ENCODE measurements at places on chromosomes 13 and 19.
A peak's percentile ranks its signal among the peaks of the same experiment; 100 is the strongest.

GRCh38 chr13:48749699-48750473, 96.2 kb downstream of the CYSLTR2 start:
- DNase-seq: peak; percentile 99

GRCh38 chr13:95642028-95642621, 2.4 kb downstream of the DZIP1 start:
- DNase-seq: peak; percentile 59

DNA sequence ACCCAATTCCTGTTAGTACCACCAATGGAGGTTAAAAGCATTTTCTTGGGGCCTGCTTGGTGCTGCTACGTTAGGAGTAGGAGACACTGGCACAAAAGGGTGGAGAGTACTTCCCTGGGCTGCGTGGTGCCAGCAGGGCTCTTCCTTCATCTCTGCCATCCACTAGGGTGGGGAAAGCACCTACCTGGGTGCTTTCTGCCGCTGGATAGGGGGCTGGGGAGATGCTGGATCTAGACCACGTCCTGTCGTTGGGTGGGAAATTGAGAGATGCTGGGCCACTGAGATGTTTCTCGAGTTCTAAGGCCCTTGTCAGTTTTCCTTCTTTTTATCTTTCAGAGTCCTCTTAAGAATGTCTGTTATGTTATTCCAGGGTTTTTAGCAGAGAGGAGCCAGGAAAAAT, 6.7 kb upstream of the FCGBP start:
- DNase-seq: no peak

DNA sequence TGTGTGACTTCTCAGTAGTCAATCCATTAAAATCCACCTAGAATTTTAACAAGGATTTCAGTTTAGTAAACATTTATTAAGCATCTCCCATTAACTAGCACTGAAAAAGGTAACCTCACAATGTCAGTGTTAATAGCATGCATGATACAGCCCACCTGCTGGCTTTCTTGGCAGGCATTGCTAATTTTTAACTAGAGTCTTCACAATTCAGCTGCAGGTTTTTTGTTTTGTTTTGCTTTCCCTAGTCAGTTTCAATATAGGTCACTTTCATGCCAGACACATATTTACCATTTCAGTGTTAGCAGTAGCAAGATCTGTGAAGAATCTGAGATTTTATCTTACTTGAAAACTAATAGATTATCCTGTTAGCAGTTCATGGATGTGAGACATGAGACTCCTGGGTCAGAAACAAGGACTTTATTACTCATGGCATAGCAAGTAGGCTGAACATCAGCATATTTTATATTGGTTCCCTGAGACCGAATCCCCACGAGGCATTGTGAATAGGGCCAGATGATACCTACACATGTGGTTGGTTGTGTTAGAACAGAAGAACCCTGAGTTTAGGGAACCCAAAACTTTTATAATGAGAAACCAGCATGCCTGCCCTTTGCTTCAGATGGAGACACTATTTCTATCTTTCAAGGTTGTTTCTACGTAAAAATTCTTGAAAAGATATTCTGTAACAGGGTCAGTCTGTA, 198.0 kb upstream of the HTR2A start:
- no peak for DNase-seq

DNA sequence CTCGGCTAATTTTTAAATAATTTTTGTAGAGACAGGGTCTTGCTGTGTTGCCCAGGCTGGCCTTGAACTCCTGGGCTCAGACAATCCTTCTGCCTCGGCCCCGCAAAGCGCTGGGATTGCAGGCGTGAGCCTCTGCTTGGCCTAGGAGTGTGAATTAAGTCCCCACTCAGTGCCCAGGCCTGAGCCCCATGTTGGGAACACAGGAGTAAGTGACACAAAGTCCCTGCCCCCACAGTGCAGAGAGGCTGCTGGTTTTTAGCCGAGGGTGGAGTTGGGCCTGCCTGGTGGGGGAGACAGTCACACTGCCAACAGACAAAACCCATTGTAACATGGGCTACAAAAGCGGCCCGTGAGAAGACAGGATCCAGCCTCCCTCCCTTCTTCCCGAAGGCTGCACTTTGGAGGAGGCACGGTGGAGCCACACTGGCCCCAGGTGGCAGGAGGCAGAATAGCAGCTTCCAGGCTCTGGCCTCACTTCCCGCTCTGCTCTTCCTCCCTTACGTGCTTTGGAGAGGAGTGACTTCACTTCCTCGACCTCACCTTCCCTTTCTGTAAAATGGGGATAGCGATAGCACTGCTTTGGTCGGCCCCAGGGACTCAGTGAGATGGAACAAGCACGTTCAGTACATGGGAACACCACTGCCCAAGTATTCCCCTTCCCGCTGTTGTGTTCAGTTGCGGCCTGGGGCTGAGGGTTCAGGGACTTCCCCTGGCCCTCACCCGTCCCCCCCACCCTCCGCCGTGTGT, 15.2 kb upstream of the EHD2 start:
- DNase-seq: peak; percentile 85

DNA sequence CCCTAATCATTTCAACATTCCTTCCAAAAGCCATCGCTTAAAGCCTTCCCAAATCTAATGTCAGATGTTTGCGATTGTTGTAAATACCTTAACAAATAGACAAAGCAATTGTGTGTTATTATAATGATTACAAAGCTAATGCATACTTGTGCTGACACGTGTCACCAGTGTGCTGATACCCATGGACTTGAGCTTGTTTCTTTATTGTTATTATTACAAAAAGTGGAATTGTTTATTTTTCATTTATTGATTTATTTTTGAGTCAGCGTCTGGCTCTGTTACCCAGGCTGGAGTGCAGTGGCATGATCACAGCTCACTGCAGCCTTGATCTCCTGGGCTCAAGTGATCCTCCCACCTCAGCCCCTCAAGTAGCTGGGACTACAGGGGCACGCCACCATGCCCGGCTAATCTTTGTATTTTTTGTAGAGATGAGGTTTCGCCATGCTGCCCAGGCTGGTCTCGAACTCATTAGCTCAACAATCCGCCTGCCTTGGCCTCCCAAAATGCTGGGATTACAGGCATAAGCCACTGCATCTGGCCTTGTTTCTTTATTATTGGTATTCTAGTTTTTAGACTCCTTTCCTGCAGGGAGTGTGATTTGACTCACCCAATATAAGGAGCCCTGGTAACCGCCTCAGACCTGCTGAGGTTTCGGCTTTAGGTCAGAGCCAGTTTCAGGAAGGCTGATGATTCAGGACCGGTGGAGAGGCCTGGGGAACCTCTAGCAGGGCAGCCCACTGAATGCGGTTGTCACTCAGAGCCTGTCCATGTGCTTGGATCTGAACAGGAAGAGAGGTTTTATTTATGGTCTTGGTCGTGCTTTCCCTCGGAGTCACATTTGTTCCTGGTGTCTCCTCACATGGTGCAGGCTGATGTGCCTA, 2.1 kb upstream of the FBXO17 start:
- DNase-seq: peak; percentile 67

- no peak for DNase-seq
Measured at GRCh38 chr13:31022288-31022895, 89.9 kb downstream of the TEX26 start.
